ENCODE measurements at places on chromosomes 2 and 18.

- no peak for DNase-seq
Observed at GRCh38 chr18:939958-940357, 35.3 kb downstream of the ADCYAP1 start.

- DNase-seq, result no peak
Observed at GRCh38 chr2:215933151-215933550, 80.2 kb downstream of the MREG start.

GRCh38 chr2:13515254-13515653, 798.5 kb downstream of the TRIB2 start:
- no peak for DNase-seq

GRCh38 chr2:168633200-168633599, 169.2 kb upstream of the NOSTRIN start:
- DNase-seq, result no peak

- no peak for DNase-seq
Observed at GRCh38 chr2:136297994-136298393, 180.0 kb upstream of the CXCR4 start.

GRCh38 chr18:59629894-59630293, 67.3 kb downstream of the CCBE1 start:
- no peak for DNase-seq

- no peak for DNase-seq
Observed at GRCh38 chr2:183185534-183185933, 61.3 kb downstream of the NUP35 start.

DNA sequence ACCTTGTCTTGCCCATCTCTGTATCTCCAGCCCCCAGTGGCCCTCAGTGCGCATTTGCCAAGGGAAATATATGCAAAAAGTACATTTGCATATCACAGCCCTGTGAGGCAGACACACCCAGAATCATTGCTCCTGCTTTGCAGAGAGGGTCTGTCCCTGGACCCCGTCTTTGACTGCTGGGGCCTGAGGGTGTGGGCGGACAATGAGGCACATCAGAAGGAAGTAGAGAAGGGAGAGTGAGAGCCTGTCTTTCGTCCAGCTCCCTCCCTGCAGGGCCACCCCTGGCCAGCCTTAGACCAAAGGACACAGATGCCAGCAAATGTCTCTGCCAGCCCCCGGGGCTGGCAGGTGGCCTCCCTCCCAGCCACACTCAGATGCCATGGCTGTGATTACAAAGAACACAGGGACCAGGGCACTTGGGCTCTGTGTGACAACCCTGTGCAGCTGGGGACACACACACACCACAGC, 516.2 kb upstream of the MYT1L start:
- DNase-seq, result no peak

GRCh38 chr18:9419956-9420631, 55.2 kb upstream of the RALBP1 start:
- DNase-seq, result no peak

DNA sequence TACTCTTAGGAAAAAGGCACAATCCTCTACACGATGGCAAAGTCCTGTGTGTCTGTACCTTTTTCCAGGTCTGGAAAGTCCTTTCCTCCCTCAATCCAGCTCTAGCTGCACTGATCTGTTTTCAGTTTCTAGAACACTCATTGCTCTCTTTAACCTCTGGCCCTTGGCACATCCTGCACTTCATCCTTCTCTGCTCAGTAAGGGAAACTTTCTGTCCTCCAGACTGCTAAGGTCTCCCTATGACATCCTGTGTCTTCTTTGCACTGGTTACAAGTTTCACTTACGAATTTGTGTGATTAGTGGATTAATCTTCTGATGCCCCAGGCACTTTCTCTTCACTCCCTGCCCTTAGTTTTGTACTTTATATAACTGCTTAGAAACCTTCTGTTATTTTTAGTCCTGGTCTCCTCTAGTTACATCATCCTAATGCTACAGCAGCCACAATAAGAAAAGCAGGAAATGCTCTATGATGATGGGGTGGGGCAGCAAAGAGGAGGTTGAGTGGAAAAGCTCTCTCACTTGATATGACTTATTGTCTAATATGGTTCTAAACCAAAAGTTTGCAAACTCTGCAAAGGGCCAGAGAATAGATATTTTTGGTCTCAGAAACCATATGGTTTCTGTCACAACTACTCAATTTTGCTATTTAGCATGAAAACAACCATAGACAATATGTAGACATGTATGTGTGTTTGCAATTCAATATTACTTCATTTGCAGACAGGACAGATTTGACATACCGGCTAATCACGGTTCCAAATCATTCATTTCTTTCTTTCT, 568.2 kb downstream of the THSD7B start:
- no peak for DNase-seq

DNA sequence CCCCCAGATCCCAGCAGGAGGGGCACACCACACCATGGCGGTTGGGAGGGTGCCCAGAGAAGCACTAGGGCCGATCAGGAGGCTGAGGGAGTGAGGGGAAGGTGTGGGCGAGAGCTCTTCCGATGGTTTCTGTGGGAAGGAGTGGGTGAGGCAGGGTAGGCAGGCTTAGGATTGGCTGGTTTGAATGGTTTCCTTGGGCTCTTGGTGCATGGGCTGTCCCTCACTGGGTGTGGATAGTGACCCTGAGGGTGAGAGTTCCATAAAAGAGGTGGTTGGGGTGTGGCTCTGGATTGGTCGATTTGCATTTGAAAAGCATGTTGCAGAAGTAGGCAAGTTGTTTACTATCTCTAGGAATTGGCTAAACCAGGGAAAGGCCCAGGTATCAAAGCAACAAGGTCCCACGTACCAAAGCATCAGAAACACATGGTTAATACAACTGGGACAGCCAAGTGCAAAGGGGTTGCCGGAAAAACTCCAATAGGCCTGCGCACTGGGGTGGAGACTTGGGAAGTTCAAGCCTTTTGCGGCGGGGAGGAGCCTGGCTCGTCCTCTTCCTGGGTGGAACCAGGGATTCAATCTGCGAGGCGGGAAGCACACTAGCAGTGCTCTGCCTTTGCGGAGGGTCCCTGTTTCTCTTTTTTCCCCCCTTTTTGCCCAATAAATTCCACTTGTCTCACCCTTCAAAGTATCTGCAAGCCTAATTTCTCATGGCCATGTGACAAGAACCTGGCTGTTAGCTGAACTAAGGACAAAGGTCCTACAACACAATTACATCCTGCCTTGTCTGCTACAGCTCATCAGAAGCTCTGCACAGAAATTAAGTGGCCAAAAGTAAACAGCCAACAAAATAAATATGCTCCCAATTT, 43.2 kb downstream of the IL1R2 start:
- DNase-seq, result no peak

DNA sequence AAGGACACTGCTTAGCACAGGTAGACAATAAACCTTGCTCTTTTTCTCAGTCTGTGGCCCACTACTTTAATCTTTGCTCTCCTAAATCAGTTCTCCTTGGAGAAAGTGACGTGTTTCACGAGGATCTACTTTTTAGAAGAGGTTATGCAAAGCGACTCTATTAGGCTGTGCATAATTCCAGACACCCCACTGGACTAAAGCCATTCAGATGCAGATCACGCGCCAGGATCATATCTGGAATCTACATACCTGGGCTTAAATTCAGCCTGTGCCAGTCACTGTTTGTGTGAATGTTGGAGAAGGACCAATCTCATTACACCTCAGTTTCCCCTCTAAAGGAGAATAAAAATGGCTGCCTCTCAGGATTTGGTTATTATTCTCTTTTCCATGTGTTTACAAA, 413.0 kb upstream of the MYT1L start:
- no peak for DNase-seq

GRCh38 chr18:44178476-44178875, 502.2 kb upstream of the SETBP1 start:
- DNase-seq, result no peak

DNA sequence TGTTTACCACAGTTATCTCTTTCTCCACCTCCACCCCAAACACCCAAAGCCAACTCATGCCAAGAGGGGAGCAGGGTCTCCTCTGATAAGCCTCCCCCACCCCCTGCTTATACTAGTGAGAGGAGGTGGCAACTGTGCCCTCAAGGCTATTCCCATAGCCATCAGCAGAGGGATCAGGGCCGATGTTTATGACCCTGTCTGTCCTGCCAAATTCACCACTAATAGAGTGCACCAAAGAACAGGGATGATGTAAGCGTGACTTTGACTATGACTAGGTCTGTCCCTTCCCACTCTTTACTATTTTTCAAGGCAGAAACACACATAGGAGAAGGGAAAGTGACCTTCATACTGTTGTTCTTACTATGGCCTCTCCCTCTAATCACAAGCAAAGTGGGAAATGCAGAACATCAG, 74.6 kb downstream of the CLHC1 start:
- no peak for DNase-seq

Measured in activated CD4-positive, alpha-beta T cell treated with anti-CD3 and anti-CD28 coated beads, Interleukin-2, amount 50 U/mL, for 4 hours (primary cell).